ENCODE measurements at places on chromosomes 7 and 10. TPM values are rescaled to one million over a fixed set of nuclear protein-coding genes. Genes with fewer than 3 reads are reported as not detected.

The NCOA4 gene
- 130 TPM for total RNA-seq

The OR6B1 gene
- total RNA-seq = not detected

The CPA2 gene
- not detected for total RNA-seq

The TUBAL3 gene
- total RNA-seq = not detected

The NPY4R gene
- not detected for total RNA-seq

The IRF5 gene
- 8.0 TPM for total RNA-seq

The IFRD1 gene
- 36.0 TPM for total RNA-seq

The GJD4 gene
- not detected for total RNA-seq

The DYDC2 gene
- not detected for total RNA-seq

The DLX6 gene
- not detected for total RNA-seq

The TRIM50 gene
- total RNA-seq = not detected

The RBP3 gene
- not detected for total RNA-seq

The HOXA3 gene
- not detected for total RNA-seq

The ACTL6B gene
- not detected for total RNA-seq

The PPP1R9A gene
- total RNA-seq = not detected

The UTF1 gene
- not detected for total RNA-seq

The NEUROD6 gene
- total RNA-seq = not detected

The TMEM225B gene
- total RNA-seq = 2.4 TPM

The VWC2 gene
- total RNA-seq = not detected

The HDAC9 gene
- 0.16 TPM for total RNA-seq

The ZNF853 gene
- total RNA-seq = 0.16 TPM

The EN2 gene
- not detected for total RNA-seq

The TEX47 gene
- total RNA-seq = not detected

The NPSR1 gene
- not detected for total RNA-seq

The SPDYE11 gene
- total RNA-seq = not detected

The OR13A1 gene
- not detected for total RNA-seq

The FAM13C gene
- not detected for total RNA-seq

The SLC35B4 gene
- total RNA-seq = 19.6 TPM

The CYP3A7 gene
- total RNA-seq = not detected

The RGS10 gene
- 95.1 TPM for total RNA-seq

The GFRA1 gene
- total RNA-seq = not detected

The COL13A1 gene
- not detected for total RNA-seq

The RNF148 gene
- total RNA-seq = not detected

The EPHB4 gene
- 1.7 TPM for total RNA-seq

The MRPS17 gene
- total RNA-seq = 16.4 TPM

The STN1 gene
- 36.6 TPM for total RNA-seq

The CYP2W1 gene
- not detected for total RNA-seq

The CDC14C gene
- total RNA-seq = not detected

The WNT8B gene
- 0.27 TPM for total RNA-seq

The ATG9B gene
- total RNA-seq = 9.6 TPM

The FFAR4 gene
- not detected for total RNA-seq

The PRTFDC1 gene
- total RNA-seq = 0.18 TPM

The AGMO gene
- not detected for total RNA-seq

The OR2A42 gene
- total RNA-seq = not detected

The INMT gene
- 0.89 TPM for total RNA-seq

The VWDE gene
- total RNA-seq = 4.2 TPM

The PHKG1 gene
- 3.7 TPM for total RNA-seq

The CTAGE6 gene
- total RNA-seq = 0.98 TPM

The CPVL gene
- 0.41 TPM for total RNA-seq

The MRPL43 gene
- total RNA-seq = 47.9 TPM

The TECPR1 gene
- 73.7 TPM for total RNA-seq

The PRKG1 gene
- not detected for total RNA-seq

Data from T-helper 2 cell treated with Interferon-gamma antibody and Interleukin-4, amounts not matched to agents 100 ng/mL and 5 ng/mL, for 36 hours (primary cell).